ENCODE measurements at places on chromosomes 1 and 21.

DNA sequence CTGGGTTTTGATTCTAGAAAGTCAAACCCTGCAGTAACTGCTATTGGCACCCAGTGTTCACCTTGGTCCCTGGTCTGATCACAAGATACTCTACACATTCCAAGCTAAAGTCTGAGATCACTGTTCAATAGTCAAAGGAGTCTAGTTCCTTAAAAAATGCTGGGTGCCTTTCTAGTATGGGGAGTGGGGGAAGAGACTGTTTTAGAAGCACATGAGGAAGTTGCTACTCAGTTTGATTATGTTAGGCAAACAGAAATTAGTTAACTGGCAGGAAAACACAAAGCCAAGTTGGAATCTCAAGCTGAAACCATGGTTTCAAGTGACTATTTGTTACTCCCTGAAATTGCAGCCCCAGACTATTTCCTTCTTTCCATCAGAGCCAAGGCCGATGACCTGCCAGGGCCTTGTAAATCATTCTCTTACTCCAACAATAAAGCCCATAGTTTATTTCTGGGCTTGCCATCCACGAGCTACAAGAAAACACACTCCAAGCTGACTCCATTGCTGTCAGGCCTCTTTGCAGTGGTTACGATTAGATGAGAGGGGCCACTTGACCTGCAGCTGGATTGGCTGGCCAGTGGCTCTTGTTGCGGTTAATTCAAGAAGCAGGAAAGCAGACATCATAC, 21.1 kb upstream of the VTCN1 start:
- DNase-seq = no peak

- no peak for DNase-seq
Observed at GRCh38 chr21:31983120-31983519, 110.3 kb downstream of the HUNK start.

DNA sequence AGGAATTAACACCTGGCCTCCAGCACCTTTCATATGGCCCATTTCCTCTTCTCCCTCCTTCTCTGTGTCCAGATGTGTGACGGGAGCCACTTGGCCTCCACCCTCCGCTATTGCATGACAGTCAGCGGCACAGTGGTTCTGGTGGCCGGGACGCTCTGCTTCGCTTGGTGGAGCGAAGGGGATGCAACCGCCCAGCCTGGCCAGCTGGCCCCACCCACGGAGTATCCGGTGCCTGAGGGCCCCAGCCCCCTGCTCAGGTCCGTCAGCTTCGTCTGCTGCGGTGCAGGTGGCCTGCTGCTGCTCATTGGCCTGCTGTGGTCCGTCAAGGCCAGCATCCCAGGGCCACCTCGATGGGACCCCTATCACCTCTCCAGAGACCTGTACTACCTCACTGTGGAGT, 5.6 kb downstream of the TMEM61 start:
- DNase-seq = no peak

- no peak for DNase-seq
Observed at GRCh38 chr1:65844296-65844695, 51.6 kb downstream of the PDE4B start.

DNA sequence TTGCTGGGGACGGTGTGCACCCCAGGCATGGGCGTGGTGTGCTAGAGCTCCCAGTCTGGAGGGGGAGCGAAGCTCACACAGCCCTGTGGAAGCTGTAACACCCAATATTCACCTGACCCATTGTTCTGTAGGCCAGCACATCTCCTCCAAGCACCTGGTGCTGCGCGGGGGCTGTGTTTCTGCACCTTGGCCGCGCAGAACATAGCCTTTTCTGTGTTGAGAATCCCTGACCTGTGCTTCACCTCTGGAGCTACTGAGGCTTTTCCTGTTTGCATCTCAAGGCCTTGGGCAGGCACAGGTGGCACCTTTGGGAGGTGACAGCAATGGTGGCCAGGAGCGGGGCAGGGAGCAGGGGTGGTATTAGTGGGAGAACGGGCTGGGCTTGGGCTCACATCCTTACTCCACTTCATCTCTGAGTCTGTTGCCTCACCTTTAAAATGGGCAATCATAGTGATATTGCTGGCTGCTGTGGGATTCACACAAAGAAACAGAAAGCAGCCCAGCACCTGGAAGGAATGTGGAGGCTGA, 343.9 kb upstream of the AJAP1 start:
- no peak for DNase-seq
